Activated CD8-positive, alpha-beta memory T cell treated with anti-CD3 and anti-CD28 coated beads for 1 hour (primary cell): ENCODE measurements at places on chromosomes 3 and 15.

DNA sequence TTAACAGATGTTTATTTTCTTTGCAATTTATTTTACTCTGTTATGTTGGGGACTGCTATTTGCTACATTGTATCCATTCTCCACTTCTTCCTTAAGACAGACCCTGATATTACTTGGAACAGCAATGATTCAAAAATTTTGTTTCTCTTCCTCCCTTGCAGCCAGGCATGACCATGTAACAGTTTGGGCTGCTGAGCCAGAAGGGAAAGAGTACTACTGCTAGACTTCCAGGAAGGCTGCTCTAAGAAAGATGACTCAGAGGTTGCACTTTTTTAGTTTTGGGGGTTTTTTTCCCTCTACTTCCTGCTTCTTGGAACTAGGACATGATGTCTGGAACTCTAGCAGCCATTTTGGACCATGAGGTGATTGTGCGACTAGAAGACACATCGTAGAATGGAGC, 10.3 kb downstream of the PRR20G start:
- no peak for DNase-seq

GRCh38 chr3:139755551-139755950, 77.8 kb upstream of the NMNAT3 start:
- no peak for DNase-seq

- DNase-seq = no peak
Observed at GRCh38 chr3:47306022-47306421, 23.3 kb downstream of the KLHL18 start.

DNA sequence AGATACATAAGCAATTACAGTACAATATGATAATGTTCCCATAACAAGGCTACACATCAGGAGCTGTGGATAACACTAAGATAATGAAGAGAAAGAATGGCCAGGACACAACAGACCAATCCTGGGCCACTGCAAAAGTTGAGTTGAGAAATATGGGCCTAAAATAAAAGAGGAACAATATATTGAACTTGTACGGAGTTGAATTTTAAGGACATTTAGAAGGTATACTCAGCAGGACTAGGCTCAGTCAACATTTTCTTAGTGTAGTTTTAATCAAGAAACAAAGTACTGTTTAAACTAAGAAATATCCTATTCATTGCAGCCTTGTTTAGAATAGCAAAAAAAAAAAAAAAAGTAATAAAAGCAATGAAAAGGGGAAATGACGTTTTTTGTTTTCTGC, 24.3 kb downstream of the HERC1 start:
- no peak for DNase-seq

- DNase-seq = no peak
Observed at GRCh38 chr3:81105789-81106488, 655.5 kb downstream of the GBE1 start.

DNA sequence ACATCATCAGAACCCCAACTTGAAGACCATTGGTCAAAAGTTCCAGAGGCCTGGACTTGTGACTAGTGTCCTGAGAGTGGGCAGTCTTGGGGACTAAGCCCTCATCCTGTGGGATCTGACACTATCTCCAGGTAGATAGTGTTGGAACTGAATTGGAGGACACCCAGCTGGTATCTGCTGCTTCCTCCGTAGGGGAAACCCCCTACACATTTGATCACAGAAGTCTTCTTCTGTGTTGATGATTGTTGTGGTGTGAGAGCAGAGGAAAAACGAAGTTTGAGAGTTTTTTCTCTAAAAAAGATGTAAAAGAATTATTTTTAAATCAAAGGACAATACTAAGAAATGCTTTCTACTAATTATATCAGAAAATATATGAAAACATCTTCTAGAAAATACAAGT, 6.9 kb downstream of the NSMCE3 start:
- no peak for DNase-seq

GRCh38 chr3:128294999-128295468, 141.8 kb downstream of the EEFSEC start:
- no peak for DNase-seq

DNA sequence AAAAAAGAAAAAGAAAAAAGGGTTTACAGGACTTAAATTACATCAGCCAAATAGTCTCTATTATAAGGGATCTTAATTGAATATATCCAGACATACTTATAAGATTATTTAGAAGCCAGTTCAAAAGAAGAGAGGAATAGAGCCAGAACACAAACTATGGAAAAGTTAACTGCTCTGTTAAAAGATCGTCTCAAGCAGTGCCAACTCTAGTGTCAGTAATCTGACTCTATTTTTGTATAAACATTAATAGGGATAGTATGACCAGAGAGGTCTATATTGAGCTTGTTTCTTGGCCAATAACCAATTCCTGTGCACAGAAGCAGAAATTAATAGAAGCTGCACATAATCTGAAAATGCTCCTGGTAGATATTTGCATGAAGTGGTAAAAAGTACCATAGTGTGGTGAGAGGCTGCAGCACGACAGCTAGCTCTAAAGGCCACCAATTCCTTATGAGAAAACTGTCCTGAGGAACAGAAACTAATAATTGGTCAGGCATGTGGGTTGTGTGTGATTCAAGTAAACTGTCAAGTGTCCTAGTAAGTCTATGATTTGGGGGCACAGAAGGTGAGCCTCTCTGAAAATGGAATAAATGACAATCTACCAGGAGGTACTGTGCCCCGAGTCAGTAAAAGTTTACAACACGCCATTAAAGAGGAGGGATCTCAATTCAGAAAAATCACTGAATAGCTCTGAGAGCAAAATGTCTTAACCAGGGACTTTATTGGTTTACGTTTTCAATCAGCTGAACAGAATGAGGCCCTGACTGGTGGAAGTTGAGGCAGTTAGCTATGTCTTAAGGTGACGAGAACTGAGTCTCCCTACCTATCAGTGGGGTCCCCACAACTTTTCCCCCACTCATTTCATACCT, 51.5 kb upstream of the NANOGP8 start:
- no peak for DNase-seq

- no peak for DNase-seq
Observed at GRCh38 chr3:170848292-170848917, 21.6 kb downstream of the RPL22L1 start.

DNA sequence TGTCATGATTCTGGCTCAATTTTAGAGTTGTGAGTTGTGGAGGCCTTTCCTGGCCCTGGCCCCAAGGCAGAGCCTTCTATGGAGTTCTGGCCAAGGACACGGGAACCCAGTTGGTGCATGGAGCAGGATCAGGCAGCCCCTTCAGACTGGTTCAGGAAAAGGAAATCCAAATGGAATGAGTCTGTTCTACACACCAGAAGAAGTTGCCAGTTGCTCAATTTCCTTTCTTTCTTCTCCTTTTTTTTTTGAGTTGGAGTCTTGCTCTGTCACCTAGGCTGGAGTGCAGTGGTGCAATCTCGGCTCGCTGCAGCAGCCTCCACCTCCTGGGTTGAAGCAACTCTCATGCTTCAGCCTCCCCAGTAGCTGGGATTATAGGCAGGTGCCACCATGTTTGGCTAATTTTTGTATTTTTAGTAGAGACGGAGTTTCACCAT, 28.9 kb upstream of the BHLHE40 start:
- no peak for DNase-seq

GRCh38 chr3:50520849-50521248, 17.4 kb upstream of the CACNA2D2 start:
- DNase-seq = no peak

DNA sequence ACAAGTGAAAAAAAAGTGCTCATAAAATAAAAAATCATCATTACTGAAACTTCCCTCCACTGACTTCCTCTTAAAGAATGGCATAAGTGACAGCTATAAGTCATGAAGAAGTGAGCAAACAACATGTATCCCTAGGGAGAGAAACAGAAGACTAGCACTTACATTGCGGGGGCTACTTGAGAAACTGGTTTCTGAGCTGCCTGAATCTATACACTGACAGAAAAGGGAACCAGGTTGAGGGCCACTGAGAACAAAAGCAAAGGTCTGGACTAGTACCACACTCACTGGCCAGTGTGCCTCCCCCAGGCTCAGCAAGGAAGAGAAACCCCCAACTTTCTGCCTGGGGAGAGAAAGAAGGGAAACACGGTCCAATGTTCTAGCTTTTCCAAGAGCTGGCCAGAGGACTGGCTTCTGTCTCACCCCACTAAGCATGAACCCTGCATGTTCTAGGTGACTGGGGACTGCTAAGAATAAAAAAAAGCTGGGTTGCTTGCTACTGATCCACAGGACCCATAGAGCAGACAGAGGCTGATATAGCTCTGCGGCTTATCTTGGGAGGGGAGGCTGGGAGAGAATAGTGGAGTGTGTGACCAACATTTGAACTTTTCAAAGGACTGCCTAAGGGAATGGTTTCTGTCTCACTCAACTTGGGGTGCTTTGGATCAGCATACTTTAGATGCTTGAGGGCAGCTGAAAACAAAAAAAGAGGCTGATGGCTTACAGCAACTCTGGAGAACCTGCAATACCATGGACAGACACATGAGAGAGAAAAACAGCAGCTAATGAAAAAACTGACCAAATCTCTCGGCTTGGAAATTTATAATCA, 8.1 kb downstream of the RAD18 start:
- DNase-seq = no peak

GRCh38 chr3:140203510-140203909, 268.5 kb downstream of the CLSTN2 start:
- DNase-seq = no peak

DNA sequence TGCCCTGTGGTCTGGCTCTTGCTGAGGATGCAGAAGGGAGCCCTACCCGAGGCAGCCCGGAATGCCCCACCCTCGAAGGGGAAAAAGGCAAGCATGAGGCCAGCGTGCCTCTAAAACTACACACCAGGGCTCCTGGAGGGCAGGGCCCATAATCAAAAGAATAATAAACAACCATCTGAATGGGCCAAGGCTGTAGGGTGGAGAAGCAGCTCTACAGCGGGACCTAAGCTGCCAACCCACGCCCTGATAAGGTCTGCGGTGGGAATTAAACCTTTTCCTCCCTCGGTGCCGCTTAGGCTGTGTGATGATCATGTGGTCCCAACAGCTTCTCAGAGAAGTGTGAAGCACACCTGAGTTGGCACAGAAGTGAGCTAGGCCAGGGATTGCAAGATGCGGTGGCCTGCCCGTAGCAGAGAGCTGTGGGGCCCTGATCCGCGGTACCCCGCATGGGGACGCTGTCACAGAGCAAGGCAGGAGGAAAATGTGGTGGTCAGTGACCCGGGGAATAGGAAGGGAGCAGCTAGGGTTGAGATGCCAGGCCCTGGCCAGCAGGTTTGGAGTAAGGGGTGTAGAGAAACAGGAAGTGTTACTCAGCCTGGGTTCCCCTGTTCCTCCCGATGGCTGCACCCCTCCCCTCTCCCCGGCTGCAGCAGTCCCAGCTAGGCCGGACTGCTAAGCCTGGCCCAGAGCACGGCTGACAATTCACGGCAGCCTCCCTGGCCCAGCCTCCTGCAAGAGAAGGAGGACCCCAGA, 1.1 kb upstream of the C15orf62 start:
- DNase-seq = no peak

GRCh38 chr3:47643092-47643491, 64.4 kb upstream of the CSPG5 start:
- no peak for DNase-seq

- DNase-seq = no peak
Observed at GRCh38 chr3:126170073-126170777, 10.2 kb downstream of the ALDH1L1 start.

GRCh38 chr3:39322936-39323335, 6.6 kb upstream of the CCR8 start:
- DNase-seq = no peak

- DNase-seq = no peak
Observed at GRCh38 chr3:42408156-42408555, 2.3 kb downstream of the LYZL4 start.

GRCh38 chr15:89448825-89449224, 47.6 kb downstream of the RHCG start:
- no peak for DNase-seq

DNA sequence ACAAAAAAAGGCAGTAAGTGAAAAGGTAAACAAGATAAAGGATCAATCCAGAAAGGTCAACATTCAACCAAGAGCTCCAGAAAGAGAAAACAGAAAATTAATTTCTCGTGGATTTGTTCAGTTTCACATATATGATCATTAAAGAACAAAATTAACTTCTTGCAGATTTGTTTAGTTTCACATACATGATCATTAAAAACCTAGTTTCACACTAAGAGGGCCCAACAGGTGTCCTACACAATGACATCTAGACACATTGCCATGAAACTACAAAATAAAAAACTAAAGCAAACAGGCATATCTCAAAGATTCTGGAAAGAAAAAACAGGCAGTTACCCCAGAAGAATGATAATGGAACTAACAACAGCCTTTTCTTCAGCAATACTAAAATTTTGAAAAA, 22.1 kb downstream of the PHC3 start:
- DNase-seq = no peak

DNA sequence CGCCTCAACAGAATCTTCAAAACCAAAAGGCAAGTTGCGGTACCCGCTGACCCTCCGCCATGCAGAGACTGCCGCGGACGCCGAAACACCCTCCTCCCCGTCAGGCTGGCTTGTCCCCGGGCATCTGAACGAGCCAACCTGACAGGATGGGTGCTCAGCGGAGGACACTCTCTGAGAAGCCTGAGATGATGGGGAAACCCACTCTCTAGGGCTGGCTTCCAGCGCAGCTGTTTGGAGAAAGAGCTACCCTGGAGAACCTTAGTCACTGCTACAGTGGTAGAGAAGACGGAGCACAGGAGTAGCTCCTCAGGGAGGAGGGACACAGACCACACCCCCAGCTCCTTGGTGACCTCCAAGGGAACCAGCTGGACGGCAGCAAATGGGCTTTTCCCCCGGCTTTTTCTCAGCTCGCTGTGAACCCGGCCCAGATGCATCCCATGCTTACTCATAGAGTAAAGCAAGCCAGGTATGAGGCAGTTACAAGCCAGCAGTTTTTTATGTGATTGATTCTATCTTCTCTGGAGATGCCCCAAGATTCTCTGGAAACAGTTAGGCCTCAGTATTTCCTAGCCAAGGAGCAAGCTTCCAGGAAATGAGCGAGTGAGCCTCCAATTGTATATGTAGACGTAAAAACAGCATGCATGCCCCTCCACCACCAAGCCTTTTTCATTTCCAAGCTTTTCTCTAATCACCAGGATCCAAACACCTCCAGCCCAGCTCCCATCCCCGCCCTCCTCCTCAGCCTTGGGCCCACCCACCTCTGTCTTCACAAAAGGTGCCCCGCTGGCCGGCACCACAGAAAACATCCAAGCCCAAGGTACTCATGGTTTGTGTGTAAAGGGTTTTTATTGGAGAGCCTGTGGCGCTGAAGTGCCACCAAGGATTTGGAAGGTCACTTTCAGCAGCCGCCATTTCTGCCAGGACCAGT, 38.7 kb downstream of the FAM174B start:
- DNase-seq = no peak

GRCh38 chr3:138673641-138674530, 65.3 kb downstream of the FAIM start:
- DNase-seq = no peak

DNA sequence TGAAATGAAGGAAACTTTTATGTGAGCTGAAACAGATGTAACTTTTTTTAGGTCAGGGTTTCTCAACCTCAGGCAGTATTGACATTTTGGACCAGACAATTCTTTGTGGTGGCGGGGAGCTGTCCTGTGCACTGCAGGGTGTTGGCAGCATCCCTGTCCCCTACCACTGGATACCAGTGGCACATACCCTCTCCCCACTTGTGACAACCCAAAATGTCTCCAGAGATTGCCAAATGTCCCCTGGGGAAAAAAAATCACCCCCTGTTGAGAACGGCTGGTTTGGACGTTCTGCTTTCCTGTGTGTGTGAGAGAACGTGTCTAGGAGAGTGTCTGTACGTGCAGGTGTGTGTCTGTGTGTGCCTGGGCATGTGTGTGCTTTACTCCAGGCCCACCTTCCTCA, 30.7 kb upstream of the GRIP2 start:
- no peak for DNase-seq
